ENCODE measurements at places on chromosomes 12 and 14. TPM values are rescaled to one million over a fixed set of nuclear protein-coding genes. Genes with fewer than 3 reads are reported as not detected.

Gene CLEC4D
- total RNA-seq = not detected

DNA sequence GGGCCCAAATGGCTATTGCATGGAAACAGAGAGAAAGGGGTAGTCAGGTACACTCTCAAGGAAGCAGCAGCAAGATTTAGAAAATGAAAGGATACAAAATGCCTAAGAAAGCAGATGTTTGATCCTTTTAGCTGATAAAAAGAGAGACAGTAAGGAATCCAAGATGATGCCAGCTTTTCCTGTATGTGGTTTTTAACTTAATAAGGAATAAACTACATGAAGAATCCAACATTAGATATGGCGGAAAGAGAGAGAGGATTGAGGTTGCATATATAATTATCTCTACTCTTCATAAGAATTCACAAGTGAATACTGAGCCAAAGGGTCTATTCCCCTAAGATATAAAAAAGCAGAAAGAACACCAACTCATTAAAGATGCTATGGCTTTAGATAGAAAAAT is 11.6 kb downstream of the TMED10 start:
- DNase-seq = no peak

GRCh38 chr12:38162708-38163441 is 153.7 kb upstream of the ALG10B start:
- DNase-seq = no peak

DNA sequence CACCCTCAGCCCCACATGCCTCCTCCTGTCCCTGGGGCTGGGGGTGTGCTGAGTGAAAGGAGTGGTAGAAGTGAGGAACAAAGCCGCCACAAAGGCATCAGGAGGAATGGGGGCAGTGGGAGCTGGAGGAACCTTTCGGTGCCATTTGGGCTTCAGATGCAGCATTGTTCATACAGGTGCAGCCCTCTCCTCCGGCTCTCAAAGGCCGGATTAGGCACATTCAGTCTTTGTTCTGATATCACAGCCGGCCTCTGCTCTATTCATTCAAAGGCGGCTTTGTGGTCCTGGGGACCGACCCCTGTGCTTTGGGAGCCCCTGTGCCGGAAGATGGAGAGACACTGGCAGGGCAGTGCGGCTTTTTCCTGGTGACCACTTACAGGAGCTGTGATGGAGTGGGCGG is 53.2 kb downstream of the SMOC1 start:
- no peak for DNase-seq

- no peak for DNase-seq
Measured at GRCh38 chr12:104469066-104469465, 12.3 kb downstream of the CHST11 start.

- no peak for DNase-seq
Measured at GRCh38 chr12:74171478-74171909, 366.1 kb upstream of the ATXN7L3B start.

DNA sequence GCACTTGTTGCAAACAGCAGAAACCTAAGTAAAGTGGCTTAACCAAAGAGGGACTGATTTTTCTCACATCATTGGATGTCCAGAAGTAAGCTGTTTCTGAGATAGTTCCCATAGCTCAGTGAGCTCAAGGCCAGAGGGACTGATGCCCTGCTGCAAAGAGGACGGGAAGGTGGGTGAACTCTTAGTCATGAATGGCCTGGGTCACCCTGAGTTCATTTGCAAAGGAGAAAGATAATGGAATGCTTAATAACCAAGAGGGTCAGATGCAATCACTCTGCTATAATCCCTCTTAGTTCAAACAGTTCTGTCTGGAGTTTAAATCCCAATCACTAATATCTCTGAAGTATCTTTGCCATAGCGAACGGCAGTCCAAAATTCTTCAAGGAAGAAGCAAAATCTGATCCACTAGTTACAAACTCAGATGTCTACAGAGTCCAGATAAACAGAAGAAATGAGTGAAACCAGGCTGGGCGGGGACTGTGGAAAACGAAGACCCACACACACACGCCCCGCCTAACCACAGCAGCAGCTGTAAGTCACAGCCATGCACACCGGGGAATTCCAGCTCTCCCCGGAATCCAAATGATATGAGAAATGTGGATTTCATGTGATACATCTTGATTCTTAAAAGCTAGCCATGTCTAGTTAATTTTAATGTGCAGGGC is 289.5 kb downstream of the TMEM132D start:
- DNase-seq = peak; percentile 22

DNA sequence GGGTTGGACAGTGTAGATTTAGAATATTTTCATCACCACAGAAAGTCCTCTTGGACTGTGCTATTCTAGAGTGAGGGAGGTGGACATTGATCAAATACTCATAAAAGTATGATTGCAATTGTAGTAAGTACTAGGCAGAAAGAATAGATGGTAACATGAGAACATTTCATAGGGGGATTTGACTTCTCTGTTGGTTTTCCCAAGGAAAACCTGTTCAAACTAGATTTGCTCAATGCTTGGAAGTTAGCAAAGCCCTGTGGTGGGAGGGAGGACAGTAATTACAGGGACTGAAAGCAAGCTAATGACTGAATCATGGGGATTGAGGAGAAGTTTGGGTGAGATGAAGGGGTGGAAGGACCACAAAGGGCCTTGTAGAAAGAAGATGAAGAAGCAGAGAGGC is 24.4 kb upstream of the EID3 start:
- DNase-seq = no peak

GRCh38 chr12:49227713-49228112 is 37.2 kb upstream of the TUBA1C start:
- DNase-seq = no peak

DNA sequence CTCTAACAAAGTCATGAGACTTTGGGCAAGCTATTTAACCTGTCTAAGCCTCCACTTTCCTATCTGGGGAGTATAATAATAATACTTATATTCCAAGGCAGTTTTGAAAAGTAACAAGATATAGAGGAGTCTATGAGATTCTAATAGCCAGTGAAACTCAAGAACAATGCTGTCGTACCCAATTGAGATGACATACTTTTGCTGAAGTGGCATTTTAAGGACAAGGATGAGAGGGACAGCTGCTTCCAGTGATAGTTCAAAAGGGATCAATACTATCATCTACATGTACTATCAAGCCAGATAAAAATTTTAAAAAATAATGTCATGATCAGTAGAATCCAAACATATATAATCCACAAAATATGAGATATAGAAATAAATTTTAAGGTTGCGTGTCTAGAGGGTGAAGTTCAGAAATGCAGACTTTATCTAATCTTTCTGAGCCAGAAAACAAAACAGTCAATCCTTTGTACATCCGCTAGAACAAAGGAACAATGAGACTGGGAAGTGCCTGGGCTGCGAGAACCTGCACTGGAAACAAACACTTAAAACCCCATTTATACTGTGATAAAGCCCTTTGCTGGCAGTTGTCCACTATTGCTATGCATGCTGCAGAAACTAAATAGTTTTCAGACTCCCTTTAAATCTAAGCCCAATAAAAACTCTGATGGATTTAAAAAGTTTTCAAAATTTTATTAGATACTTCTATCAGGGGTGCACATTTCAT is 38.6 kb downstream of the PTPRB start:
- DNase-seq = peak; percentile 9

DNA sequence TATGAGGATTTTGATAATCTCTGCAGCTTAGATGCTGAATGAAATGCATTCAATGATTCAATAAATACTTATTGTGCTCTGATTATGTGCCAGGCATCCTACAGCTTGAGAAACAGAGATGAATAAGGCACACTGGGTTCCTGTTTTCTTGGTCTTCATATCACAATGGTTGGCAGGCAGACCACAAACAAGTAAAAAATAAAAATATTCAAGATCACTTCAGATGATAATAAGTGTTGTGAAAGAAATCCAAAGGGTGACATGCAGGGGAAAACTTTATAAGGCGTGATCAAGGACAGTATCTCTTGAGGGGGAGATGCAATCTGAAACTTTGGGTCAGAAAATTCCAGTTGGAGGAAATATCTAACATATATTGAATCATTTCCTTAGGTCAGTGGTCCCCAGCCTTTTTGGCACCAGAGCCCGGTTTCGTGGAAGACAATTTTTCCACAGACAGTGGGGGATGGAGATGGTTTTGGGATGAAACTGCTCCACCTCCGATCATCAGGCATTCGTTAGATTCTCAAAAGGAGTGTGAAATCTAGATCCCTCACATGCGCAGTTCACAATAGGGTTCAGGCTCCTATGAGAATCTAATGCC is 73.7 kb upstream of the RAP1B start:
- no peak for DNase-seq

DNA sequence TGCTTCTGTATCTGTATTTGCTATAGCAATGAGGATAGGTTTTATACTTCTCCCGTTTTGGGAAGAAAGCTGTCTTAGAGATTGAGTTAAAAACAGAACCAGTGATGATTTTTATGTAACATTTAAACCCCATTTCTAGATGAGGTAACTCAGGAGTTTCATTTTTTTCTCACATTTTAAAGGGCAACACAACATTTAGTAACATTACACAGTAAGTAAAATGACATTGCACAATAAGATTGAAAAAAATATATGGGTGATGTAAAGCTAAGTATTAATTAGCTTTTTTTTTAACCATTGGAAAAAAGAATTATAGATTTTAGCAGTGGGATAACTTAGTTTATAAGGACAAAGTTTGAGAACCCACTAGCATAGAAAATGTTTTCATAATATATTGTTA is 25.2 kb upstream of the SCFD1 start:
- DNase-seq = no peak

- DNase-seq = no peak
Measured at GRCh38 chr14:22185191-22185590, 403.8 kb downstream of the DAD1 start.

- no peak for DNase-seq
Measured at GRCh38 chr12:5524769-5525436, 93.0 kb downstream of the NTF3 start.
